ENCODE measurements at places on chromosomes 3 and 15.

GRCh38 chr3:17258823-17259436 lies 374.2 kb downstream of the PLCL2 start:
- DNase-seq = peak; percentile 7

DNA sequence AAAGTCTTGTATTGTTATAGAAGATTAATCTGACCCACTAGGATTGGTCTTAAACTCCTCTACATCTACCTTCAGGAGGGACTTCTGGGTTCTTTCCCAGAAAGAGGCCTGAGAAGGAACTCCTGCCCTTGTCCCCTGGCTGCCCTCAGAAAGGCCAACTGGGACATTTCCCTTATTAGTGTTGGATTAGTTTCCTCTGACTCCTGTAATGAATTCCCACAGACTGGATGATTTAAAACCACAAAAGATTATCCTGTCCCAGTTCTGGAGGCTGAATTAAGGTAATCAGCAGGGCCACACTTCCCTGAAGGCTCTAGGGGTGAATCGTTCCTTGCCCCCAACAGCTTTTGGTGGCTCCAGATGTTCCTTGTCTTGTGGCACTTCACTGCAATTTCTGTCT lies 102.8 kb upstream of the NMNAT3 start:
- DNase-seq = no peak

- DNase-seq = no peak
Measured at GRCh38 chr15:90074023-90074422, 28.2 kb downstream of the IDH2 start.

DNA sequence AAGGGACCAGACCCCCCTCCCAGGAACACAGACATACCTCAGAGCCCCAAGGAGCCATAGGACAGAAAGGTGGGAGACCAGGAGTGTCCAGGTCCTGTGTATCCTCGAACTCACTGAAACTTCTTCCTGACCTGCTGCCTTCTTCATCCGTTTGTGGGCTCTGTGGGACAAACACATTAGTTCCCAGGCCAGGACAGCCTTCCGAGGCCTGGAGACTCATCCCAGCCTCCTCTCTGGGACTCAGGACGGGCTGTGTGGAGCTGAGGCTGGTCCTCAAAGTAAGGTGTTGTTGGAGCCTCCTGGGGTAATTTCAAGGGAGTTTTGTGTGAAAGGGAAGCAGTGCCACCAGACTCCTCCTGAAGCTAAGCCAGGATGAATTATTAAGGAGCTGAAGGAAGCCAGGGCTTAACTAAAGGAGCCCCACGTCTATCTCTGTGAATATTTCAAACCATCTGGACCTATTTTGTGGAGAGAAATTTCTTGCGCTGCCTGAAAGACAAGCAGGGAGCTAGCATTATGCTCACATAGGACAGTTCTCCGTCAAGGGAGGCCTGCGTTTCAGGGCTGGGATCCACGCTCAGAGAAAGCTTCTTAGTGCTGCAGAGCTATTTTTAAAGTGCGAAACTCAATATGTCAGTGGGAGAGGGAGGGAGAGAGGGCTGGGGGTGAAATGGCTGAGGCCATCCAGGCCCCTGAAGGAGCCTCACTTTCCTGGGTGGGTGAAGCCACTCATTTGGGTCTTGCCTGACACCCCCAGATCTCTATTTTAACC lies 29.8 kb upstream of the PLA2G4E start:
- no peak for DNase-seq

GRCh38 chr3:53350652-53351051 lies 3.3 kb upstream of the DCP1A start:
- DNase-seq = no peak

- DNase-seq = no peak
Measured at GRCh38 chr3:47056705-47057104, 77.2 kb downstream of the NBEAL2 start.

- DNase-seq = no peak
Measured at GRCh38 chr15:56356616-56357015, 8.6 kb upstream of the TEX9 start.

- no peak for DNase-seq
Measured at GRCh38 chr3:13706451-13706850, 157.5 kb downstream of the FBLN2 start.

All from GM12891 (cell line).